AG04450 (cell line): ENCODE measurements at places on chromosomes 13 and 19.

- no peak for DNase-seq
Observed at GRCh38 chr13:45474584-45475454, 10.1 kb downstream of the COG3 start.

- no peak for DNase-seq
Observed at GRCh38 chr13:104650431-104650830, 1584.2 kb upstream of the SLC10A2 start.

DNA sequence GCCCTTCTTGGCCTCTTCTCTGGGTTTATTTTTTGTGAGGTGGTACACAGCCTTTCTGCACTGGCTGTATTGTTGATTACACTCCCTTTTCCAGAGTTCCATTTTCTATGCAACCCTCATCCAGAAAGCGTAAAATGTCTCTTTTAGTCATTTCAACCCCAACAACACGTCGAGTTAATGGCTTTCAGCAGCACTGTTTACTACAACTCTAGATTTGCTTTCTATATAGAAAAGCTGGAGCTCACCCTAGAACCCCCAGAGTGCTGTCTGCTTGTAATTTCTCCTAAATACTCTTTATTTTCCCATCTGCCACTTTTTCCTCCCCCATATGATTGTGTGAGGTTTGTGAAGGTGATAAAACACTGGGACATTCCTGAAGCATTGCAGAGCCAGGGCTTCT, 148.9 kb upstream of the TMTC4 start:
- DNase-seq = no peak

DNA sequence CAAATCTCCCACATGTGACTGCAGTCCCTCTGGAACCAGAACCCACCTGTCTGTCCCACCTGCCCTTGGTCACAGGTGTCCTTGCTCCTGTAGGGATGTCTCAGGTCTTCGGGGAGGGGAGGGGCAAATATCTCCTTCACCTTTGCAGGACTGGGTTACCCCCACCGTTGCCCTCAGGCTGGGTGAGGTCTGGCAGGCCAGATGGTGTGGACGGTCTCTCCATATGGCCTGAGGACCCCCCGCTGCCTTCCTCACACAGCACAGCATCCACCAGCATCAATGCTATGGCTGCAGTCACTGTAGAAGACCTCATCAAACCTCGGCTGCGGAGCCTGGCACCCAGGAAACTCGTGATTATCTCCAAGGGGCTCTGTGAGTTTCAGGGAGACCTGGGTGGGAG, 10.0 kb downstream of the SLC5A5 start:
- DNase-seq = no peak

DNA sequence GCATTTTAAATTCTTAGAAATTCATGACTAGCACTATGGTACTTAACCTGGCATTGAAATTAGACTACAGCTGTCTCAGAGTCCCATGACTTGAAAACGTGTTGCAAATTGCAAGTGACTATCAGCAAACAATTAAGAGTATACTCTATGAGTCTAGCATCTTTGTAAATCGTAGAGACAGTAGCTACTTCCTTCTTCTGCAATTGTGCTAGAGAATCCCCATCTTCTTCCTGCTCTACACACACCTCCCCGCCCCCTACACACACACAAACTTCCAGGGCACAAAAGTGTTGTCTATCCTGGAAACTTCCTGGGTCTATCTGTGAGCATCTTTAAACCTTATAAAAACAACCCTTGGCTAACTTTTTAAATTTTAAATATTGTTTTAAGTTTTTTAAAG, 35.2 kb upstream of the MIR17HG start:
- DNase-seq = no peak

- no peak for DNase-seq
Observed at GRCh38 chr19:52322429-52322828, 13.6 kb upstream of the ZNF610 start.

GRCh38 chr13:109227344-109227940, 558.9 kb downstream of the IRS2 start:
- no peak for DNase-seq

- no peak for DNase-seq
Observed at GRCh38 chr19:17220207-17220758, 5.1 kb downstream of the USE1 start.

DNA sequence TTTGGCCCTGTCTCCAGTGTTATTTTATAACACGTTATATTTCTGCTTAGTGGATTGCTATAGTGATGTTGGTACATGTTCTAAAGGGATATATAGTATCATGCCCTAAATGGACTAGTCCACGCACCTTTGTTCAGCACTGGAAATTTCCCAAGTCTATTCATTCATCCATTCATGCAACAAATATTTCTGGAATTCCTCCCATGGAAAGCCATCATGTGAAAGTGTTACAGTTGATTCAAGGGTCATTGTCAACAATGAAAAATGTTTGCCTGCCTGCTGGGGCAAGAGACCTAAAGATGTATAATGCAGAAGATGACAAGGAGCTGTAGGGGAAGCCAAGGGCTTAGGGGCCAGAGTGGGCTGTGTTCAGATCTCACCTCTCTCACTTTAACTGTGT, 10.8 kb upstream of the HSPH1 start:
- DNase-seq = peak; percentile 49

DNA sequence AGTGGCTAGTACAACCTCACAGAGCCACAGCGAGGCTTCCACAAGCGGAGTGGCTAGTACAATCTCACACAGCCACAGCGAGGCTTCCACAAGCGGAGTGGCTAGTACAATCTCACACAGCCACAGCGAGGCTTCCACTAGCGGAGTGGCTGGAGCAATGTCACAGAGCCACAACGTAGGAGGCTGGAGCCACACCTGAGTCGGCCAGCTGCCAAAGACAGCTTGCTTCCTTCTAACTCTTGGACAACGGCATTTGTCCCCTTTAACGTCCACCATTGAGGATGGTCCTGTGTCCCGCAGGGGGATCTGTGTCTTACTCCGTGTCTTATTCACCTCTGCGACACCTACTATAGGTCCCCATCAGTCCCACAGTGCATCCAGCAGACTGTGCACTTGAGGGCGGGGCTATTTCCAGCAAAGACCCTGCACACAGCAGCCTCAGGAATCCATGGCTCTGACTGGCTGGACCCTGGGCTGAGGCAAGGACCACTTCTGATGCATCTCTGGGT, 3.7 kb downstream of the ZNF787 start:
- DNase-seq = no peak

GRCh38 chr19:1446713-1447481, 3.0 kb upstream of the APC2 start:
- no peak for DNase-seq

DNA sequence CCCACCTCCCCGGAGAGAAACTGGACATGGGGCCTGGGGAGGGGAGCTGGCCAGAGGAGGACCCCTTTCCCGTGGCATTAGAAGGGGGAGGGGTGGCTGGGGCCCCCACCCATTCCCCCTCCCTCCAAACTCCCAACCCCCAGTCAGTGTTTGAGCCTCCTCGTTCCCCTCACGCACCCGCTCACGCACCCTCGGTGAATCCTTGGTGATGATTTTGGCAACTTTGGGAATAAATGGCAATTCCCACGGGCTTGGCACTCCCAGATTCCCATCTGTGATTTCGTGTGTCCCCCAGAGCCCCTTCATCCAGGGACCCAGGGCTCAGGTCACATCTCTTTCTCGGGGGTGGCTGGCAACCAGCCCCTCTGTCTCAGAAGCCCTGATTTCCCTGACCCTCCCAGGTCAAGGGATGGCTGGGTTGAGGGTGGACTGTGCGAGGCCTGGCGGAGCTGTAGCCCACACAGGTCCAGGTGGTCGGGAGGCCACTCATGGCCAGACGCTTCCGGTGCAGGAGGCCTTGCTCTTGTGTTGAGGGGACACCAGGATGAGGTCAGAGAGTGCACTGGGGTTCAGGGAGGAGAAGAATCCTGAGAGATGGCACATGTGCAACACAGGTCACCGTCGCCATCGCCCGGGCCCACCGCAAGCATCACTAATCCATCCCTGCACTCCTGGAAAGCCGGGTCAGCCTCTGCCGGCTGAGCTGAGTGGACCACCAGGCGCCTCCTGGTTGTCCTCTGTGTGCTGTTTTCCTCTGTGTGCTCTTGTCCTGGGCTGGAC, 20.7 kb downstream of the EPN1 start:
- no peak for DNase-seq

DNA sequence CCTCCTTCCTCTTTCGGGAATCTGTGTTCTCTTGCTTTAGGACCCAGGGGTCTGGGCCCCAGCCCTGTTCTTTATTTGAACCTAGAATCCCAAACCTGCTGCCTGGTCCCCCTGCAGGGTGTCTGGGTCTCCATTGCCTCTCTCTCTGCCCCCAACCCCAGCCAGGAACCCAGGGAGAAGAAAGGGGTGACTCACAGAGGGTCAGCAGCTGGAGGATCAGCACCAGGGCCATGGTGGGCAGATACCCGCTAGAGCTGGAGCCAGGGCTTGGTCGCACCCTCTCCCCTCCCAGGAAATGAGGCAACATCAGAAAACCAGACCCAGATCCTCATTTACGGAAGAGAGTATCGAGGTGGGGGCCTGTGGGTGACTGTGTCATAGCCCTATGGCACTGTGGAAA, at the start of gene OSCAR:
Gene OSCAR, minus strand, starts transcription at position 243 of the 400 bp plus-strand sequence. Its CDS starts 11 bp downstream, at position 232.
- DNase-seq = no peak

DNA sequence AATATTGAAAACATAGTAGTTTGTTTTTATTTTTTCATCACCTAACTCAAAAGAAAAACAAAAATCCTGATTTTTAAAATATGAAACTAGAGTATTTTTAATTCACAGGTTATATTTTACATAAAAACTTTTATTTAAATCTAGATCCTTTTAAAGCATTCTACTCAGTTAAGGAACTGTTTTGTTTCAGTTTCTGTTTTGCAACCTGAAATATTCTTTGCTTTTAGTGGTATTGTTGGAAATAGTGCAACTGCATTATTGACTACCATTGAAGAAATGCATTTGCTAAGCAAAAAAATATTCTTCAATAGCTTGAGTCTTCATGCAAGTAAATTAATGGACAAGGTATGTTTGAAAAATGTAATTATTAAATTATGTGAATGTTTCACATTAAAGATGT, 43.8 kb downstream of the COG6 start:
- no peak for DNase-seq

- DNase-seq = no peak
Observed at GRCh38 chr19:38125238-38125637, 98.8 kb downstream of the DPF1 start.

DNA sequence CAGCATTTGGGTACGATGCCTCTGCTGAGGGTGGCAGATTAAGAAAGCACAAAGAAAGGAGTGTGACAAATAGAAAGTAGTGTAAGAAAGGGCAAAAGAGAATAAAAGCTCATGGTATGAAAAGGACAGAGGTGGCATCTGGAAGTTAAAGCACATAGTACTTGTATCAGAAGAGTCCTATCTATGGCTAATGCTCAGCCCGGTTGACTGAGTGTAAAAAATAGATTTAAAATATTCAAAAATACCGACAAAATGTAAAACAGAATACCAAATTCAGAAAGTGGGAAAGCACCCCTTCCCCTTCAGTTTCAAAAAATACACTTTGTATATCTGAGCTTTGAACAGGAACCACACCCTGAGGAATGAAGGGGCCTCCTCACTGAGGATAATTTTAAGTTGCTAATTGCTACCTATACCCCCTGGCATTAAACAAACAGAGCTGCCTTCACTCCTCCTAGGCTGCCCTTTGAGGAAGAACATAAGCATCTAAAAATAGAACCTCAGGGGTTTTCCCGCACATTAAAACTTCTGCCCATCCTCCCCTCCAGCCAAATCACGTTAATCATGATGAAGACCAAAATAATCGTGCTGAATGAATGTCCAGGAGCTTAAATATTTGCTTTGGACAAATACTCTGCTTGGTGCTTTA, 43.3 kb downstream of the DLEU7 start:
- DNase-seq = no peak

GRCh38 chr19:56306016-56306415, 8.6 kb downstream of the ZSCAN5A start:
- DNase-seq = no peak

DNA sequence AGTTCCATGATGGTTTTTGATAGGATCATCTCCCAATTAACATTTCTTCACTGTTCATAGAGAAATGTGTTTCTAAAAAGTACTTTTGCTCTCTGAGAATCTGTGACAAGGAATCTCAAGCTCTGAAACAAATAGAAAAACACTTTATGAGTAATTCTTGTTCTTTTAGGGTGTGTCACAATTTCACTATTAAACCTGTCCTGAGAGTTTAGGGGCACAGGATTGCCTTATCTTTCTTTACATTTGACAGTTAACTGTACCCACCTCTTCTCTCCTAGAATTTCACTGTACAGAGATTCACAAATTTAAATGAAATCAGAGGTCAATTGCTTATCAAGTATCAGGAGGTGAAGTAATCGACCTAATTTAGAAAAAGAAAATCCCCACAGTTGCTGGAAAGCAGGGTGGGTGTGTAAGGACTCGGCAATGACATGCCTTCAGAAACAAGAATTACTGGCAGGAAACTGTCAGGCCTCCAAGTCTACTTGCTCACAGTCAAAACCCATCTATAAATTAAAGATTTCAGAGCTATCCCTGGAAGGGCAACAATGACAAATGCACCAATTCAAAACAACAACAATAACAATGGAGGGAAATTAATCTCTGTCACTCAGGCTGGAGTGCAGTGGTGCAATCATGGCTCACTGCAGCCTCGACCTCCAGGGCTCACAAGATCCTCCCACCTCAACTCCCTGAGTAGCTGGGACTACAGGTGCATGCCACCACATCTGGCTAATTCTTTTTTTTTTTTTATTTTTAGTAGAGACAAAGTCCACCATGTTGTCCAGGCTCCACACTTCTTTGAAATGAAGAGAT, 250.2 kb downstream of the ABCC4 start:
- no peak for DNase-seq

DNA sequence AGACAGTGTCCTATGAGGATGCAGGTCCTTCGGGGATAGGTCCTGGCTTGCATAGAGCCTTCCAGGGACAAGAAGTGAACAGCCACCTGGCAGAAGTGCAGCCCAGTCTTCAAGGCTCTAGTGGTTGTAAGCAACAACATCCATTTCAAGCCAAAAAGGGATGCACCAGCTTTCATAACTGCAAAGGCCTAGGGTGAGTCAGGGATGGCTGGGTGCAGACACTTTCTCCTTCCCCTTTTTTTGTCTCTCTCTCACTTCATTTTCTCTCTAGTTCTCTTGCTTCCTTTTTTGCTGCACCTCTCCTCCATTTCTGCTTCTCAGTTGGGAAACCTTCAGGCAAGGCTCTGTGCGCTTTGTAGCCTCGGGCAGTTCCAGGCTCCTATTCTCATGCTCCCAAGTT, 196.2 kb upstream of the ZNF536 start:
- no peak for DNase-seq

DNA sequence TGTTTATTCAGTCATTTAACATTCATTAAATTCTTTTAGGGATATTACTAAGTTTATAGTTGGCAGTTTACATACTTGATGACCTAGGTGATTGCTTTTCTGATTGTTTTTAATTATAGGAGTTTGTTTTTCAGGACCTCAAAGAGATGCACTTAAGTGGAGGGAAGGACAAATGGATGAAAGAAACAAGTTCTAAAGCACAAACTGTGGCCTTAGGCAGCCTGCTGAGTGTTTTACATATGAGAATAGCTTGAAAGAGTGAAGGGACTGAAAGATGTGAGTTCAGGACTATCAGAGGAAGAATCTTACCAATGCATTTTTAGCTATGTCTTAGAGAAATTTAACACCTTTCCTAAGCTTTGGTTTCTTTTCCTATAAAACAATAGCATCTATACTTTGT, 402.6 kb downstream of the KLF12 start:
- DNase-seq = no peak

GRCh38 chr13:98665638-98665995, 86.9 kb downstream of the SLC15A1 start:
- DNase-seq = no peak
